ENCODE measurements at places on chromosomes 1 and 21.

GRCh38 chr1:40637470-40638007 lies 27.9 kb downstream of the RIMS3 start:
- DNase-seq, result no peak

- no peak for DNase-seq
Observed at GRCh38 chr1:97841338-97841737, 79.5 kb downstream of the DPYD start.

DNA sequence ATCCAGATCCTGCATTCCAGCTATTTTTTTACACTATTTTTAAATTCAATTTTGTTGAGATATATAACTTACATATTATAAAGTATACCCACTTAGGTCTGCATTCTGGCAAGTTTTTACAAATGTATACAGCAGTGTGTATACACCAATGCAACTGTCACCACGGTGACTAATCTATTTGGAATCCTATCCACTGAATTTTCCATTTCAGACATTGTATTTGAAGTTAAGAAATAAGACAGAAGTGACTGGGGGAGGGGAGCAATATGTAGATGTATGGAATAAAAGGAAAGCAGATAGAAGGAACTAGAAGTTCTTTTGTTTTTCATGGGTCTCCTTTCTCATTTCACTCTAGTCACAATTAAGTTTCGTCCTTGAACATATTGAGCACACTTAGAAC lies 431.5 kb upstream of the CHRM3 start:
- no peak for DNase-seq

- no peak for DNase-seq
Observed at GRCh38 chr21:20308586-20309315, 689.5 kb upstream of the NCAM2 start.

GRCh38 chr1:97925151-97925550 lies 4.3 kb upstream of the DPYD start:
- DNase-seq, result no peak

DNA sequence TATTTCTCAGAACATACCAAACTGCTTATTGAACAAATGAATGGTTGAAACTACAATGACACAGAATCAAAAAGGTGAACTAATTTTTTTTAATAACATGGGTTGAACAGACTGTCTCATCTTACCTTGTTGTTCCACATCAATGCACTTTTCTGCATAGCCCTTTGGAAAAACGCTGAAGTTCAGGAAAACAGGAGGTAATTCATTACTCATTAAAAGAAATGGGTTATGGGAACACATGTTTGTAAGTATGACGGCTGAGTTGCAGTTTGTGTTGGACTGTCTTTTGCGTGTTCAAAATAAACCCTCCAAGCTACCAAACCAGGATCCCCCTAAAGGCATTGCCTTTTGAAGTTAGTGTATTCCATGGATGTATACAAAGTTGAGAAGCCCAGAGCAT lies 514.9 kb upstream of the PKN2 start:
- no peak for DNase-seq

GRCh38 chr1:84861516-84861915 lies 31.5 kb downstream of the LPAR3 start:
- DNase-seq, result no peak

DNA sequence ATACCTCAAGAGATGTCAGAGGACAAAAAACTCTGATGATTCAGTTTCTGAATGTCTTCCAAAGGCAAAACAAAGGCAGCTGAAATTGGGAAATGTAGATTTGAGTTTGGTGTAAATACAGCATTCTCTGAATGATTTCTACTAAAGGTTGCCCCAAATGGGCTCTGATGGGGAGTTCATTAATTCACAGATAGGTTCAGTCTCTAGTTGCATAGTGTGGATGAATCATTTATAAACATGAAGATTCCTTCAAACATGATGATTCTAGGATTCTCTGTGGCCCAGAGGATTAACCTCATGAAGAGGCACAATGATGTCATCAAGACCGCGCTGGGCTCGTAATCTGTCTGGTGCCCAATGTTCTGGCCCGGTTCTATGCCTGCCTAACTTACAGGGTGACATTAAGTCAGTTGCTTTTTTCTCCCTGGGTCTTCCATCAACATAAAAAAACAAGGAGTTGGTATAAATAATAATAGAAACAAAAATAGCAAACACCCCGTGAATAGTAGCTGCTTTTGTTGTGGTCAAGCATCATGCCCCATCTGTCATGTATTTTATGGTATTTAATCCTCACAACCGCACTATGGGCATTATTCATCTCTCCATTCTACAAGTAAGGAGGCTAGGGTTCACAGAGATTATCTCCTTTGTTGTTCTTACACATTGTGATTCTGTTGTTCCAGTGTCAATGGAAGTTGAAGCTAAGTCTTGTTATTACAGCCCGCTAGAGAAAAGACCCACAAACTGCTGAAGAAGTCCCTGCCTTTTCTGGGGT lies 509.6 kb upstream of the USP24 start:
- DNase-seq, result peak; percentile 93

DNA sequence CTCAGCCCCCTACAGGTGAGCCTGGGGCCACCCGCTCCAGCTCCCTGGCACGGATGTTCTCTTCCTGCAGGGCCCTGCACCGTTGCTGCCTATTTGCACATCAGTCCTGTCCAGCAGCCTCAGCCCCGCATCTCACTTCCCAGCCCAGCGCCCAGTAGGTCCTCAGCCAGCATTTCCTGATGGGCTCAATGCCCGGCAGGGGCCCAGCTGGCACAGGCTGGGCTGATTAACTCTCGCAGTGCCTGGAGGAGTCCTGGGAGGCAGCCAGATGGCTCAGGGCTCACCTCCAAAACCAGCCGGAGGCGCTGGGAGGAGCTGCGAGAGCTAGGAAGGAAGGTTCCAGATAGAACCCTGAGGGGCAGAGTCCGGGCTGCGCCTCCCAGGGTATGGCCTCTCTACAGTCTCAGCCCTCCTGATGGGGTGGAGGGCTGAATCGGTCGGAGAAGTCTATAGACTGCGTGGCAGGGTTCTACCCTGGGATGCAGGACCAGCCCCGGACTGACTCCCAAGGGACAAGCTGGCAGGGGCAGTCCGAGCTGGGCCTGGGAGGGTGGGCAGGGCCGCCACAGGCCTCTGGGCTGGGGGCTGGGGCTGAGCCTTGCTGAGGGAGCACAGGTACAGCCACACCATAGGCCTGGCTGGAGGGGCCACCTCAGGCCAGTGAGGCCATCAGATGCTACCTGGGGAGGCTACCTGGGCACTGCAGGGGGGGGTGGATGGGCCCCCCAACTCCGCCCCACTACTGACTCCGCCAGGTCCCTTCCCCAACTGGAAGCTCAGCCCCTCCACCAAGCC lies 19.2 kb upstream of the CLSTN1 start:
- DNase-seq, result no peak

DNA sequence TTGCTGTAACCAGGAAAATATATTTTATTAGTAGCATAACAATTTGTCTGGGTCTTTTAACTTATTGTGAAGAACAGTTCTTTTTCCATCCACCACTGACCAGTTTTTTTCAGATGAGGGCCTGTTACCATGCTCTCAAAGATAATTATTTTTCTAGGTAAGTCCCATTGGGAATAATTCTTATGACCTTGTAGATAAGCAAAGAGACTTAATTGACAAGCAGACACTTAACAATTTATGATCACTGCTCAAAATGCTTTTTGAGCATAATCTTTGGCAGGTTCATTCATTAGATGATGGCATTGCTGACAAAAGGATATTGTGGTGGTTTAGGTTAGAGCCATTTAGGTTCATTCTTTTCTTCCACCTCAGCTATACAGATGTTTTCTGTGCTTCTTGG lies 6.6 kb downstream of the SNX27 start:
- no peak for DNase-seq

DNA sequence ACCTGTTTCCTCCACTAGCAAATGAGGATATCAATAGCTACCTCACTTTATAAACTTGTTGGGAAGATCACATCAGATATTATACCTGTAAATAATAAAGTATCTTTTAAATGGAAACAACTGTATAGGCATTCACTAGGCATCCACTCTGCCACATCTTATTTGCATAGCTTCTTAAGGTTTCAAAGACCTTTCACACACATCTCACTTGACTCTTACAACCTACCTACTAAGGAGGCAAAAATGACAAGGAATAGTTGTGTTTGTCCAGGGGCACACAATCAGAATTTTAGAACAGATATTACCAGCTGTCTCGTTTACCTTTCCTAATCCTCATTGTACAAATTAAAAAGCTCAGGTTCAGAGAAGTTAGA lies 51.5 kb downstream of the VANGL2 start:
- DNase-seq, result no peak

DNA sequence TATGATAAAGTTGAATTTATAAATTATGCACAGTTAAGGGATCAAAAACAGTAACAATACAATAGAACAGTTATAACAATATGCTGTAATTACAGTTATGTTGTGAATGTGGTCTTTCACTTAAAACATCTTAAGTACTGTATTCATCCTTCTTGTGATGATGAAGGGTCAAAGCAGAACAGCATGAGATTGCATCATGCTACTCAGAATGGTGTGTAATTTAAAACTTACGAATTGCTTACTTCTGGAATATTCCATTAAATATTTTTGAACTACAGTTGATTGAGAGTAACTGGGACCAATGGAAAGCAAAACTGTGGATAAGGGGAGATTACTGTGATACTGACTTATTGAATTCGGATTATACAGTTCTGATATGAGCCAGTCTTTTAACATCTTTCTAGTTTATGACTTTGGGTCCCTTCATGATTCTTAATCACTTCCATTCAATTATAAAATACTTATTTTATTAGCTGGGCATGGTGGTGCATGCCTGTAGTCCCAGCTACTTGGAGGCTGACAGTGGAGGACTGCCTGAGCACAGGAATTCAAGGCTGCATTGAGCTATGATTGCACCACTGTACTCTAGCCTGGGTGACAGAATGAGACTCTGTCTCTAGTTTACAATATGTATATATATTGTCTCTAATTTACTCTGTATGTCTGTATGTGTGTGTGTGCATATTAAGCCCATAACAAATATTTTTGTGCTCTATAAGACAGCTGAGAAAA lies 43.2 kb downstream of the ATP1B1 start:
- DNase-seq, result no peak

- no peak for DNase-seq
Observed at GRCh38 chr1:11187931-11188330, 1.2 kb upstream of the ANGPTL7 start.

DNA sequence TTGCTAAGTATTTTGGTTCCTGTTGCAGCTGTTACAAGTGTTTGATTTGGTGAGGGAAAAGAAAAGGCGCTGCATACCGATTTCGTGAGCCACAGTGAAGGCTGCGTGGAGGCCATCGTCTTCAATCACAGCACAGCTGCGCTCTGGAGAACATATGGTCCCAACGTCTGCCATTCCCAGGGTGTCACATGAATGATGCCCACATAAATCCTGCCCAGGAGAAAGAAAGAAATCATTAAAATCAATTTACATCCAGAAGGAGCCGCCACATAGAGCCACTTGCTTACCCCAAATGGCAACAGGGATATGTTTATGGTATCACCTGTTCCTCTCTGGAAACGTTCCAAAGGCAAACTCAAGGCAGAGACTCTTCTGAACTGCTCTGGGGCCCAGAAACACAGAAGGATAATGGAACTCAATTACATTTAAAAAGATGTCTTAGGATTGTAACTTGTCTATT lies 12.2 kb downstream of the ADAMTS5 start:
- DNase-seq, result no peak

DNA sequence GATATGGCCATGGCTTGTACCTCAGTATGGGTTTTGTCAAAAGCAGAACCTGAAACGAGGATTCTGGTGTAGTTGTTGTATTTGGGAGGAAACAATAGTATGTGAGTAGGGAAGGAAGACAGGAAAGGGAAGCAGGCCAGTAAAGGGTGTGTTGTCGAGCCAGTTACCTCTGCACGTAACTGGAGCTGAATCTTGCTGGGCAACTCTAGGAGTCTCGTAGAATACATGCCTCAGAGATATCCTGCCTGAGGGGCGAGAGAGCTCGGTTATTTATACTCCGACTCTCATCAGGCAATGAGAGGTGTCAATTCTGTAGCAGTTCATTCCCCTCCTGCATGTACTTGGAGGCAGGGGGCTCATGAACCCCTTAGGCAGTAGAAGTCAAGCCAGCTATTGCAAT lies 45.9 kb upstream of the KIF26B start:
- DNase-seq, result no peak

- no peak for DNase-seq
Observed at GRCh38 chr21:28900481-28900880, 92.2 kb downstream of the LTN1 start.

DNA sequence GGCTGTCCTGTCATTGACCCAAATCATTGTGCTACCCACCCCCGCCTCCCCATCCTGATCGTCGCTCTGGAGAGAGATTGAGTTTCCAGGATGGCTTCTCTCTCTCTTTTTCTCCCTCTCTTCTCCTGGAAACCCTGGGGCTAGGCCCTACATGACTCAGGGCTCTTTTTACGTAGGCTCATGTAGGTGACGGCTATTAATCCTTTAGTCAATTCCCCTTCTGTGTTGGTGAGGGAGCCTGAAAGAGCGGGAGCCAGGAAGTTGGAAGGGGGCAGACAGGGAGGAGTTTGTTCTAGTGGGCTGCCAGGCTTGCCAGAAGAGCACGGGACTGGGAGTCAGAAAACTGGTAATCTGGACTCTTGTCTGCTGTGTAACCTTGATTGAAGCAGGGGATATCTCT lies 9.7 kb downstream of the ATP2B4 start:
- DNase-seq, result no peak

- DNase-seq, result peak; percentile 30
Observed at GRCh38 chr1:230335861-230336522, 90.1 kb downstream of the PGBD5 start.

DNA sequence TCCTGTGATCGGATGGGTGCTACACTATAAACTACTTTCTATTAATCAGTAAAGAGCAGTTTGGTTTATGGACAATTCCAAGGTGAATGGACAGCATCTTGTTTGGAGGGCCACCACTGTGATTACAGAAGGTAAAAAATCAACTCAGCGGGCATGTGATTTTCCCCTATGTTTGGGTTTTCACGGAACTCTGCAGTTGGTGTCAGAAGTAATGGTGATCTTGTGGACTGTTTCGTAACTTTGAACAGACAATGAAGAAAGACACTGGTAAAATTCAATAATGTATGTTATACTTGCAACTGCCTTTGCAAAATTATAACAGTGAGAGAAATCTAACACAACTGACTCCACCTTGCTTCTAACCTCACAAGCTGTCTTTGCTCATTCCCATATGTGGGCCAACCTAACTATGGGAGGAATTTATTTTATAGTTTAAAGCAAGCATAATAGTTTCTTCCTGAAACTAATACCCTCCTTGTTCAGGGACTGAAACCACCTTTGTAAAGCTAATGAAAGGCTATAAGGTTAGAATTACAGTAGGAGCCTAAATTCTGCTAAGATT lies 53.2 kb downstream of the TRIM33 start:
- no peak for DNase-seq

GRCh38 chr1:173954179-173954578 lies 37.1 kb upstream of the SERPINC1 start:
- no peak for DNase-seq

GRCh38 chr1:167645140-167645541 lies 15.1 kb downstream of the RCSD1 start:
- no peak for DNase-seq

GRCh38 chr1:90106311-90106710 lies 111.4 kb downstream of the ZNF326 start:
- no peak for DNase-seq

GRCh38 chr1:39106801-39107327 lies 80.7 kb downstream of the NDUFS5 start:
- no peak for DNase-seq
